ENCODE measurements at places on chromosomes 6 and 20.
A peak's percentile ranks its signal among the peaks of the same experiment; 100 is the strongest.

DNA sequence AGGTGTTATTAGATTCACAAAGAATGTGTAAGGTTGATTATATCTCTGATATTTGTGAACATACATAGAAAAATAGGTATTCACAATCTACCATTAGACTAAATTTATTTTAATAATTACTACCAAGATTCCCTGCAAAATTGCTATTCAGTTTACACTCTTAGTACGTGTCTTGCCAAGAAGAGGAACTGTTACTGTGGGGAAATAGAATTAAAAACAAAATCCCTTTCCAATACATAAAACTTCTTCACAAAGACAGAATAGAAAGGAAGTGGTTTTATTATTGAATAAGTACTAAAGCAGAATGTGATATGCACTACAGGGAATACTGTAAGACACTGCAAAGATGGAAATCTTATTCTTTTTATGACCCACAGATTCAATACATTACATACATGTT is 17.0 kb downstream of the RAB32 start:
- DNase-seq = no peak

- DNase-seq = no peak
Measured at GRCh38 chr6:126188279-126188909, 151.5 kb upstream of the CENPW start.

GRCh38 chr6:45514454-45515230 is 136.9 kb upstream of the SUPT3H start:
- DNase-seq = no peak

DNA sequence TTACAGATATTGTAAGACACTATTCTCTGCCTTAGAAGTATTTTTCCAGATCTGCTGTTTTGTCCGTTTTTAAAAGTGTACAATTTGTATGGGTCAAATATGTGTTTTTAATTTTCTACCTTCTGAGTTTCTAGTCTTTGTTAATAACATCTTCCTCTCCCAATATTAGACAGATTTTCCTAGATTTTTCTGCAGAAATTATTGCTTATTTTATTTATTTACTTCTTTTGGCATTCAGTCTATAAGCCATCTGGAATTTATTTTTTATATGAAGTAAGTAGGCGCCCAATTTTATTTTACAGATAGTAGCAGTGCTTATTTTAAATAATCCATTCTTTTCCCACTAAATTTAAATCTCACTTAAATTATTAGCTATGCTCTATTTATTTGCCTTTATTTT is 103.1 kb upstream of the PLEKHG1 start:
- DNase-seq = no peak

GRCh38 chr6:87806635-87807034 is 104.6 kb upstream of the AKIRIN2 start:
- DNase-seq = no peak

DNA sequence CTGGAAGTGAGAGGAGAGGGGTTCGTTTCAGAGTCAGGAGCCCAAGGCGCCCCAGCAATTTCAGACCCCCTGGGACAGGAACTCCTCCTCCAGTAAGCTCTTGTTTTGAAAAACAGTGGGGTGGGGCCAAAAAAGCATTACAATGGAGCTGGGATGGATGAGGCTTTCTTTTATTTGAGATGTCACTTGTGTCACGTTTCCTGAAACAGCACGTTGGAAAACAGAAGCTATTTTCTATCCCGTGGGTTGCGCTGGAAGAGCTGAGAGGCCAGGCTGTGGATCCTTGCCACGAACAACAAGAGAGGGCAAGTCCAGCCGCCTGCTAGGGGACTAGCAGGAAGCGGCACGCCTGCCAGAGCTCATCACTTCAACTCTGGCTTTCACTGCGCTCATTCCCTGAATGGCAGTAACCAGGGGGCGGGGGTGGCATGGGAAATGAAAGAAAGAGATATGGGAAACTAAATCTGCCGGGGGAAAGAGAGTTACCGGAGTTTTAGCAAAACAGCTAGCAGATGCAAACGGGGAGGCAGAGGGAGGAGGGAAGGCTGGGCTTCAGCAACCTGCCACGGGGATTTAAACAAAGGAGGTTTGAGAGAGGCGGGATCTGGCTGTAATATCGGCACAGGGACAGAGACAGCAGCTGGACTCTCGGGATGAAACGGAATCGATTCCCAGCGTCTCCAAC is 34.6 kb downstream of the GCNT2 start:
- DNase-seq = peak; percentile 94

DNA sequence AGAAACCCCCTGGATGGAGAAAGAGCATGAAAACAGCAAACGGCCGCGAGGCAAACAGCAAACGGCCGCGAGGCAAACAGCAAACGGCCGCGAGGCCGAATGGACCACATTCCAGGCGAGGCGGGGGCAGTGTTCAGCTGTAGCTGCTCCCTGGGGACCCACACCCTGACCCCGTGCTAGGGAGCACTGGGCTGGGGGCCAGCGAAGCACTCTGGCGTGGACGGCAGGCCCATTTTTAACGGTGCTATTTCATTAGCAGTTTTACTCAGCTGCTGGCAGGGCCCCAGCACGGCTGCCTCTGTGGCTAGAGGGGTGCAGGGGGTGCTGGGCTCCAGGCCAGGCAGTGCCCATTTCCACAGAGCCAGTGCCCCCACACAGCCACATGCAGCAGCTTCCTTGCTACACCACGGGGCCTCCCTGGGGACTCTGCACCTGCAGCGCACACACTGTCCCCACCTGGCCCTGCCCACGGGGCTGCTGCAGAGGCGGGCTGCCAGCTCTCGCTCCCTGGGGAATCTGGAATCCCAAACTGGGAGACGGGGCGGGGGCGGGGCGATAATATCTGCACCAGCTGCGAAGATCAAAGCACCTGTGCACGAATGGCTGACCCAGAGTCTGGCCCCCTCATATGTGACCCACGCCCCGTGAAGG is 35.6 kb upstream of the SLCO4A1 start:
- peak; percentile 36 for DNase-seq

DNA sequence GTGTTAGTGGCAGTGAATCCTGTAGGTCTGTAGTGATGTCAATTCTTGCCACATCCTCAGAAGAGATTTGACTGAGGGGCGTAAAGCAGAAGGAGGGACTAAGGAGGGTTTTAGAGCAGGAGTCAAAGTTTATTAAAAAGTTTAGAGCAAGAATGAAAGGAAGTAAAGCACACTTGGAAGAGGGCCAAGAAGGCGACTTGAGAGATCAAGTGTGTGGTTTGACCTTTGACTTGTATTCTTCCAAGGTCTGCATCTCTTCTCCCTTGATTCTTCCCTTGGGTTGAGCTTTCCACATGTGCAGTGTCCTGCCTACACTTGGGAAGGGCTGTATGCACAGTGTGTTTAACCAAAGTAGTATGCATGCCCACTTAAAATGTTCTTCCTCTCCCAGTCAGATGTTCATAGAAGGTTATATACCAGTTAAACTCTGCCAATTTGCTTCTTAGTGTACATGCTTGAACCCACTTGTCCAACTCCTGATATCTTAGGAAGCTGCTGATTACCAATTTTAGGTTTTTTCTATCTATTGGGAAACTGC is 627.6 kb downstream of the MMUT start:
- DNase-seq = no peak

- DNase-seq = no peak
Measured at GRCh38 chr6:41157323-41157722, 3.2 kb upstream of the TREML1 start.

- DNase-seq = no peak
Measured at GRCh38 chr6:155890409-155890808, 434.8 kb upstream of the NOX3 start.

GRCh38 chr6:140070846-140071473 is 696.5 kb upstream of the CITED2 start:
- DNase-seq = no peak

GRCh38 chr6:37624606-37625574 is 72.8 kb downstream of the MDGA1 start:
- DNase-seq = peak; percentile 60

GRCh38 chr20:40471261-40471629 is 217.8 kb downstream of the MAFB start:
- peak; percentile 2 for DNase-seq

DNA sequence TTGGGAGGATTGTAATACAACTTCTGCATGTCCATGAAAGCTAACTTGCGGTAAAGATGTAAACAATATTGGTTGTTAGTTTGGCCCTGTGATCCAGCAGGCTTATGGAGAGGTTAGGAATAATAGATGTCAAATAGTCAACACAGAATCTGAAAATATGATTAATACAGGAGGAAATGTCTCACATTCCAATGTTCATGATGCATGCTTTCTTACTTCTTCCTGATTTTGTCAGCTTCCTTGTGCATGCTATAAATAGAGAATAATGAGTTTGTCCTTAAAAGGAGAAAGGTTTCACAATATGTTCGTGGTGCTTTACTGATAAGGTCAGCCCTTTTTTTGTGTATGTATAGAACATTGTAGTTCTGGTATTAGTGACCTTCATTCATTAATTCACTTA is 136.7 kb downstream of the MMUT start:
- DNase-seq = no peak

- DNase-seq = peak; percentile 43
Measured at GRCh38 chr6:47343600-47343999, 33.9 kb upstream of the TNFRSF21 start.

GRCh38 chr6:91719414-91719813 is 1132.5 kb upstream of the MAP3K7 start:
- DNase-seq = no peak

GRCh38 chr6:82571455-82571854 is 207.8 kb downstream of the TPBG start:
- no peak for DNase-seq

GRCh38 chr6:41784581-41785171 is 2.8 kb upstream of the TOMM6 start:
- DNase-seq = no peak

DNA sequence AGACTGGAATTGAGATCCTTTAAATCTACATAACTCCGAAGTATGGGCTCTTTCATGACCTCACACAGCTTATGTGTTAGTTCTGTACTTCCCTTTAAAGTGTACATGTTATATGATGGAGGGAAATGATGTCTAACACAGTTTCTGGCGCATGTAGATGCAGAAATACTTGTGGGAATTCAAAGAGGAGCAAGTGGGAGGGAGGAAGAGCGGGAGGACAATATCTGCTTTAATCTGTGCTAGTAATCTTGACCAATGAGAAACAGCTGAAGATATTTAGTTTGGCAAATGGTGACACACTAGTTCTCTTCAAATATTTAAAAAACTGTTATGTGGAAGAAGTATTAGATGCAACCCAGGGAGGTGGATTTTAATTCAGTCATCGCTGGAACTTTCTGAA is 62.9 kb upstream of the PLEKHG1 start:
- DNase-seq = no peak

GRCh38 chr6:46080111-46080510 is 49.7 kb upstream of the ENPP4 start:
- DNase-seq = no peak

- DNase-seq = peak; percentile 11
Measured at GRCh38 chr6:121055572-121056163, 278.6 kb downstream of the TBC1D32 start.

GRCh38 chr6:163572612-163573011 is 158.1 kb downstream of the QKI start:
- peak; percentile 26 for DNase-seq

DNA sequence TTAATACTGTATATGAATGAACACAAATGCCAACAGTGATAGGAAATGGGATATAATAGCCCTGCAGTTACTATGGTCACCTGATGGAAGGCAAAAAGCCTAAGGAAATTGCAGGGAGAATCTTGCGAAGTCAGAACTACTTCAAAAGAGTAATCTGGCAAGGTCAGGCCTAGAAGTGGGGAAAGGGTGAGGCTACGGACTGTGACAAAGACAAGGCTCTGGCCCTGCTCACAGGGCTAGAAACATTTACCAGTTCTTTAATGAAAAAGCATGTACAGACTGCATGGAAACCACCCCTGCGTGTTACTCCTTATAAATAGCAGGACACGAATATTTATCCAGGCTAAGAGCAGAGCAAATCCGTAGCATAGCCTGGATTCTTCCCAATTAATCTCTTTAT is 52.5 kb upstream of the HECA start:
- DNase-seq = no peak

DNA sequence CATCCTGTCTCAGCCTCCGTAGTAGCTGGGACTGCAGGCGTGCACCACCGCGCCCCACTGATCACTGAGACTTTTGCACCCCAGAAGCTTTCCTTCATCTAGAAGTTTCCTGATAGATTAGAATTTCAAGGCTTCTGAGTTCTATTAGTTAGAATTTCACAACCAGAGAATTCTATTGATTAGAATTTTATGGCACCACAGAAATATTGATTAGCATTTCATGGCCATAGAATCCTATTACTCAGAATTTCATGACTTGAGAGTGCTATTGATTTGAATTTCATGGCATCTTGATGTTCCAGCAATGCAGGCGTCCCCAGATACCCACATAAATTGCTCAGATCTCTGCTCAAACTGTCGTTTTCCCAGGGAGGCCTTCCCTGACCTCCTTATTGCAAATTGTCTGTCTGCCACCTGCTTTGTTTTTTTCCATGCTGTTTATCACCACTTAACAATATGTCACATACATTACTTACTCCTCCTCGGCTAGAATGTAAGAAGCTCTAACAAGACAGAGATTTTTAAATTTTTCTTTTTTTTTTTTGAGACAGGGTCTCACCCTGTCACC is 16.9 kb upstream of the CBFA2T2 start:
- DNase-seq = peak; percentile 69

GRCh38 chr6:79373246-79373645 is 138.8 kb upstream of the HMGN3 start:
- DNase-seq = no peak

DNA sequence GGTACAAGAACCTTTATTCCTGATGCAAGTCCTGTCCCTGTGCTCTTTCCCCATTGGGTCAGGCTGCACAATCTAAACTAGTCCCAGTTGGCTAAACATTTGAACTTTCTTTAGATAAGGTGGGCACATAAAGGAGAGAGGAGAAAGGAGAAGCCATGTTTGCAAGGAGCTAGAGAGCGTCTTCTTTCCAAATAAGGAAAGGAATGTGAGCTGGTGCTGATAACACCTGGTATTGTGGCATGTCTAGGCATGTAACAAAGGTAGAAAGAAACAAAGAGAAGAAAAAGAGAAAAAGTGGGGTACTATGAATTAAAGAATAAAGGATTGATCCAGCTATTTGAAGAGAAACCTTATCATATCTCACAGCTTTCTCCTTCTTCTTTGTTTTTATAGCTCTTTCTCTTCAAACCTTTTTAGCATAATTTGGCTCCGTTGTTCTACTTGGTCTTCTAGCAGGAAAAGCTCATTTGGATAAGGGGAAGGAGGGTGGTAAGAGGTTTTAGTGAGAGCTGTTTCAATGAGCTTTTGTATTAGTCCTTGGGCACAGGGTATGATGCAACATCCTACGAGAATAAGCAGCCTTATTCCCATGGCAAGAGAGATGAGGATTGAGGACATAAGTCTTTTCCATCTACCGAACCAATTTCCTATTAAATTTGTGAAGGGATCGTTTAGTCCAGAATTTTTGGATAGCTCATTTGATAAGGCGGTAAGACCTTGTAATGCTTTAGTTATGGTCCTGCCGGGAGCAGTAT is 415.5 kb upstream of the MAN1A1 start:
- DNase-seq = no peak

GRCh38 chr6:46937642-46938041 is 15.9 kb upstream of the ADGRF5 start:
- DNase-seq = no peak
